ENCODE measurements at places on chromosomes 1 and 21.

DNA sequence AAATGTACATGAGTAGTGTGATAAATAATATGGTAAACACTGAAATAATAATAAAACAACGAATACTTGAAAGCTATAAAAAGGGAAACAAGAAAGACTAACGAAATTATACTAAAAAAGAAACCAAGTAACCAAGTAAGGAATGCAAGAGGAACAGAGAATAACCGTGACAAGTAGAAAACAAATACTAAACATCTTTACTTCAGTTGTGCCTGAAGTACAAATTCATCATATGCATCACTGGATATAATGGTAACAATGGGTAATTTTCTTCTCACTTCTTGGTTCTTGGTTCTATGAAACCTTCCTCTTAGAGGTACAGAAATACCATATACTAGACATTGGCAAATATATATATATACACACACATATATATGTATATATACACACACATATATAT lies 1093.6 kb upstream of the B3GALT2 start:
- no peak for DNase-seq

DNA sequence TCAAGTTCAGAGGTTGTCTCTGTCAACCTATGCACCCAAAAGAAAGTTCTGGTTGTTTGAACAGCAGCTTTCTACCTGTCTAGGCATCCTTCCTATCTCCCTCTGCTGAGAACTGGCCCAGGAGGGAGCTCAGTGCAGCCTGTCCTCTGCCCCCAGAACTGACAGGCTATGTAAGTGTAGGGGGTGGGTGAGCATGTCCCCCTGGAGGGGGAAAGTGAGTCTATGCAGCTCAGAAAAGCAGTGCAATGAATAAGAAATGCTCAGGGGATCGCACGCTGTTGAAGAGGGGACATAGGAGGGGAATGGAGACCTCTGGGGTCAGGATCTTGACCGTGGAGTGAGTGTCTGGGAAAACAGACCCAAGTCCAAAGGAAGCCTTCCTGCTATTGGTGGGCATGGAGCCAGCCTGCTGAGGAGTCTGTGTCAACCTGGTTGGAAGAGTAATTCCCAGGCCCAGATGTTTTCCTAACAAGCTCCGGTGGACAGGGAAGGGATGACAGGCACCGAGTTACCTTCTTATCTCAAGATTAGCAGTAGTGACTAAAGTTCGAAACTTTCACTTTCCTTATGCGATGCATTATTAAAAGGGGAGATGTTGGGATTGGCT lies 26.1 kb upstream of the FHAD1 start:
- no peak for DNase-seq

- DNase-seq, result no peak
Observed at GRCh38 chr1:222048094-222048595, 306.3 kb upstream of the DUSP10 start.

DNA sequence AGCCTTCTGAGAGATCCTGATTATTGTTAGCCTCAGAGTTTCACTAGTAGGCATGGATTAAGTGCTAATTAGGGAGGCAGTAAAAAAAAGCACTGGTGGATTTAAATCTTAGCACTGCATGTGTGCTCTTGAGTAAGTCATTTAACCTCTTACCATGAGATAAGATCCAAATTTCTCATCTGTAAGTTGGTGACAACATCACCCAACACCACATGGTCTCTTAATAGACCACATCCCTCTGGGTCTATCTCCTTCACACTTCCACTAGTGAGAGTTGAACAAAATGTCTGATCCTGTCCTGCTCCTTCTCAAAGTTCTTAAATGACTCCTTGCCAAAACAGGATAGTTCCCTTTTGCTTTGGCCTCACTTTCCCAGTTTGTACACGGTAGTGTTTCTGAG lies 29.5 kb upstream of the DMRTA2 start:
- DNase-seq, result no peak

GRCh38 chr1:51290489-51290847 lies 39.9 kb downstream of the TTC39A start:
- DNase-seq, result no peak

- DNase-seq, result no peak
Observed at GRCh38 chr1:29856340-29857114, 620.2 kb downstream of the PTPRU start.

GRCh38 chr21:42583477-42584295 lies 69.7 kb upstream of the PDE9A start:
- DNase-seq, result no peak

GRCh38 chr1:119721896-119722295 lies 10.2 kb downstream of the PHGDH start:
- no peak for DNase-seq

- DNase-seq, result no peak
Observed at GRCh38 chr1:153696741-153697140, 18.3 kb downstream of the NPR1 start.

- DNase-seq, result no peak
Observed at GRCh38 chr1:235113183-235113917, 15.3 kb downstream of the TOMM20 start.

- DNase-seq, result no peak
Observed at GRCh38 chr1:114695430-114696058, at the start of gene AMPD1. Gene AMPD1 (minus strand): TSS chr1:114695546. CDS start chr1:114695471, 75 bp downstream.
